Fibroblast of skin of right biceps (primary cell): ENCODE measurements at places on chromosomes 4 and X.

DNA sequence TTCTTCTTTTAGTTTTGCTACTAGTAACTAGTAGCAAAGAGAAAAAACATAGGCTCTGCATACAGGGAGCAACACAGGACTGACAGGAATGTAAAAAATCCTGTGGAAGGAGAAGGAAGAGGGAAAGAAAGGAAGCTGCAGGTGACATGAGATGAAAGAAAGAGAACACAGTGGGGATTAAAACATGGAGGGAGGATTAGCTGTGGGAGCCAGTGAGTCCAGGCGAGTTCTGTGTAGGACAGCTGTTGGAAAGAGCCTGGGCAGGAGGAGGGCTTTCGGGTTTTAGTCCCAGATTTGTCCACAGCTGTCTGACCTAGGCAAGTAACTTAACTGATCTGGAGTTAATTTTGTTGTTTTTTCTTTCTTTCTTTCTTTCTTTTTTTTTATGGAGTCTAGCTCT, 21.6 kb downstream of the CCNG2 start:
- DNase-seq: no peak

GRCh38 chr4:110411574-110412011, 64.4 kb upstream of the ENPEP start:
- DNase-seq: no peak

GRCh38 chr4:4425696-4426095, 38.8 kb downstream of the NSG1 start:
- DNase-seq: no peak

- DNase-seq: no peak
These were observed 614.8 kb upstream of the TECRL start for GRCh38 chr4:65023883-65024670.

GRCh38 chr4:47462799-47463234, 685 bp downstream of the COMMD8 start:
- no peak for DNase-seq

GRCh38 chr4:187294861-187295260, 571.2 kb upstream of the FAT1 start:
- DNase-seq: peak; percentile 87

GRCh38 chr4:123528501-123529277, 132.1 kb downstream of the SPRY1 start:
- DNase-seq: no peak

GRCh38 chrX:96407072-96407471, 277.6 kb upstream of the DIAPH2 start:
- peak; percentile 3 for DNase-seq

DNA sequence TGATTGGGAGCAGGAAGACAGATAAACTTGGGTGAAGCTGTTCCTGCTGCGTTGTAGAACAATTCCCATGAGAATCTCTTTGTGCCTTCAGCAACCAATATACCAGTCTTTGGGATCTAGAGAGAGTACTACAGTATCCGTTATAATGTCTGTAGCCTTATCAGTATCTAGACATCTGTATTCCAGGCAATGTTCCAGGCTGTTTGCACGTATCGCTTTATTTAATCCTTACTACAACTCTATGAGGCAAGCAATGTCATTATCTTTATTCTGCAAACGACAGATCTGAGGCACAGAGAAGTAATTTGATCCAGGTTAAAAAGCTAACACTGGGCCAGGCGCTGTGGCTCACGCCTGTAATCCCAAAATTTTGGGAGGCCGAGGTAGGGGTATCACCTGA, 251.6 kb downstream of the ARHGAP24 start:
- DNase-seq: no peak

DNA sequence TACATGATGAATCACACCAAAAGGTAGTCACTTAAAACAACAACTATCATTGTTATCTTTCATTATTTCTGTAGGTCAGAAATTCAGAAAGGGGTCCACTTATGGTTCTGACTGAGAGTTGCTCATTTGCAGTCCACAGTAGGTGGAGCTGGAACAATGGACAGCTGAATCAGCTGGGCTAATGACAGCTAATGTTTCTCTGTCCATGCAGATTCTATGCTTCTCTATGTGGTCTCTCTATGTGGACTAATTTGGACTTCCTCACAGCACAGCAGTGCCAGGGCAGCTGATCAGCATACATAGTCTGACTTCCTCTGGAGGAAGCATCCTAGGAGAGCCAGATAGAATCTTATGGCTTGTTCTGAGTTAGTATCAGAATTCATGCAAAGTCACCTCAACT, 131.7 kb upstream of the INTU start:
- peak; percentile 47 for DNase-seq

DNA sequence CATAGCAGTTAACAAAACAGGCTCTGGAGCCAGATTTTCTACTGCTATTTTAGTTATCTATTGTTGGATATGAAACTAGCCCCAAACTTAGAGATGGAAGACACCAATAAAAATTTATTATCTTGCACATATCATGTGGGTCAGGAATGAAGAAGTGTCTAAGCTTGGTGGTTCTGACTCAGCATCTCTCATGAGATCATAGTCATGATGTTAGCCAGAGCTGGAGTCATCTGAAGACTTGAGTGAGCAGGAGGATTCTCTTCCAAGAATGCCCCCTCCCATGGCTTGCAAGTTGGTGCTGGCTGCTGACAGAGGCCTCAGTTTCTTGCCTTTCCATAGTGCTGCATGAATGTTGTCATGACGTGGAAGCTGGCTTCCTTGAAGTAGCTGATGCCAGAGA, 68.2 kb upstream of the TAPT1 start:
- peak; percentile 61 for DNase-seq

GRCh38 chrX:148620023-148620422, 119.6 kb downstream of the AFF2 start:
- DNase-seq: peak; percentile 25

- no peak for DNase-seq
These were observed 698.7 kb downstream of the CCSER1 start for GRCh38 chr4:90825849-90826248.

DNA sequence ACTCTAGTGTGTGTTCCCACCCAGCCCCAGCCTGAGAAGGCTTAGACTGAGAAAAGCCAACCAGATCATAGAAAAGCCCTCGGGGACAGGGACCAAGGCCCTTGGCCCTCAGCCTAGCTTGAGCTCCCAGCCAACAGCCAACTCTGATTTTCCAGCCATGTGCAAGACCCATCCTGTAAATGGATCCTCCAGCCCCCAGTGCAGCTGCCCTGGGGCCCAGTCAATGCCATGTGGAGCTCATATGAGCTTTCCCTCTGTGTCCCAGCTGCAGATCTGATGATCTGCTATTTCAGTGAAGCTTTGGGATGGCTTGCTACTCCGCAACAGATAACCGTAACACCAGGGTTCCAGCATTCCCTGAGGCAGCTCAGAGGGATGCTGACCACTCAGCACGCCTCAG, 40.5 kb upstream of the CDKN2AIP start:
- no peak for DNase-seq

- peak; percentile 41 for DNase-seq
These were observed 88.1 kb upstream of the MAB21L2 start for GRCh38 chr4:150493851-150494250.

DNA sequence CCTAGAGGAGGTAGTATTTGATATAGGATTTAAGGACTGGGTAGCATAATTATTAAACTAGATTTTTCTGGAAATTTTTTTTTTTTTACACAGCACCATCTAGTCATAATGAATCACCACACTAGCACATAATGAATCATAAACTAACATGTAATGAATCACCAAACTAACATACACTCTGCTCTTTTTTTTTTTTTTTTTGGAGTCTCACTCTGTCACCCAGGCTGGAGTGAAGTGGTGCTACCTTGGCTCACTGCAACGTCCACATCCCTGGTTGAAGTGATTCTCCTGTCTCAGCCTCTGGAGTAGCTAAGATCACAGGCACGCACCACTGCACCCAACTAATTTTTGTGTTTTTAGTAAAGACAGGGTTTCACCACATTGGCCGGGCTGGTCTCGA, 92.5 kb downstream of the FAM13A start:
- DNase-seq: peak; percentile 32

DNA sequence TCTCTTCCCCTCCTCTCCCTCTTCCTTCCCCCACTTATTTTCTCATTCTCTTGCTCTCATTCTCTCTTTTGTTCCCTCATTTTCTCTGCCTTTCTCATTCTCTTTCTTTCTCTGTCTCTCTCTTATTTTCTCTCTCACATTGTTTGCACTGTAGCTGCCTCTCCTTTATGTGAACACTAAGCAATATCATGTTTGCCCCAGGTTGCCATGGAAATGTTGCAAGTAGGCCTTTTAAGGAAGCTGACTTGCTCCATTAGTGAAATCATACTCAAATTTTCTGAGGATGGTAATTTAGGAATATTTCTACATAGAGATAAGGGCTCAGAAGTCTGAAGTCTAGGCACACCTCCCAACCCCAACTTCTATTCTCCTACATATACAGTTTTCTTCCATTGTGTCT, 130.1 kb downstream of the EDA start:
- DNase-seq: no peak

DNA sequence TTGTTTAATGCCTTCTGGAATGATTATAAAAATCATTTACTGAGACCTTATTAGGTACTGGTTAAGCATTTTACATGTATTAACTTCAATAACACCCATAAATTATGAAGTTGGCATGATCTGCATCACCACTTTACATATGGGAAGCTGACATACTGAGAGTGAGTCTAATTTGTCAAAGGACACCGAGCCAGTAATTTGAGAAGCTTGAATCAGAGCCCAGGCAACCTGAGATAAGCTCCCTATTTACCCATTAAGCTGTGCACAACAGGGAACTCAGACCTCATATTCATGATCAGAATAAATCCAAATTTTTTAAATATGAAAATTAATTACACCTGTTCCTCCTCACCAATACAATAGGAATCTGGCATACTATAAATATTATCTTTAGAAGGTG, 247.9 kb upstream of the EPHA5 start:
- DNase-seq: no peak

DNA sequence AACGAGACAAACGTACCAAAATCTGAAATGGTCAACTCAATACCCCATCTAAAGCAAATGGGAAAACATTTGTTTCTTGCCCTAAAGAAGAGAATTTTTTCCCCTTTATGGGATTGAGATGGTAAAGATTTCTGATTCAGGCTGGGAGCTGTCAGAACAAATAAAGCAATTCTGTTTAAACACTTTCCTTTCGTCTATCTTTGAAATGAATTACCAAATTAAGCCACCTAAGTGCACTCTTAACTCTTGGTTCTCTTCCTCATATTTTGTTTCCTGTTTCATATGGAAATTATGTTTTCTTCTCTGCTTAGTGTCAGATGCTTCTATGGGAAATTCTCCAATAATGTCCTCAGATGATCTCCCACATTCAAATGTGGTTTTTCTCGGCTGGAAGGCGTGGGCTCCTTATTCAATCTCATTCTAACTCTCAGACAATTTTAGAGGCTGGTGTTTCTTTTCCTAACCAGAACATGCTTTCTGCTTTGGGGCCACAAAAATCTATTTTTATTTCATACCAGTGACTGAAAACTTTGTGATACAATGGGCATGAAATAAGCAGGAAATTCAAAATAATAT, 50.3 kb upstream of the HPF1 start:
- DNase-seq: no peak

GRCh38 chr4:173013232-173013930, 155.2 kb upstream of the GALNT7 start:
- DNase-seq: peak; percentile 36

GRCh38 chrX:132602701-132603100, 113.9 kb upstream of the MBNL3 start:
- no peak for DNase-seq

- peak; percentile 81 for DNase-seq
These were observed 53.1 kb upstream of the HGFAC start for GRCh38 chr4:3388471-3389232.

DNA sequence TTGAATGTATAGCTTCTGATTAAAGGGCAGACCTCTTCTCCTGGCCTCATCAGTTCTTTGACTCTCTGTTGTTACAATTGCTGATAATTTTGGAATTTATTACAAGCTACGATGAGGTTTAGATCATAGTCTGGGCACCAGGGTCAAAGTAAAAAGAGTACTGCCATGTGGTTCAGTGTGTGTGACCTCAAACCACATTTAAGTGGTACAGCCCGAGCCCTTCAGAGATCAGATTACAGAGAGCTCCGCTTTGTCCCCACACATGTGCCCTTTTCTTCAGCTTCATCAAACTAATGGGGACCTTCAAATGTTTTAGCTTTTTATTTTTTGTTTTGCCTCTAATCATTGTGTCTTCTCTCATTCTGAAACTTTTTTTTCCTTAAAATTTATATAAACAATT, 37.1 kb downstream of the SPANXN2 start:
- no peak for DNase-seq

- DNase-seq: peak; percentile 52
These were observed 132.2 kb downstream of the IDS start for GRCh38 chrX:149372866-149373265.

DNA sequence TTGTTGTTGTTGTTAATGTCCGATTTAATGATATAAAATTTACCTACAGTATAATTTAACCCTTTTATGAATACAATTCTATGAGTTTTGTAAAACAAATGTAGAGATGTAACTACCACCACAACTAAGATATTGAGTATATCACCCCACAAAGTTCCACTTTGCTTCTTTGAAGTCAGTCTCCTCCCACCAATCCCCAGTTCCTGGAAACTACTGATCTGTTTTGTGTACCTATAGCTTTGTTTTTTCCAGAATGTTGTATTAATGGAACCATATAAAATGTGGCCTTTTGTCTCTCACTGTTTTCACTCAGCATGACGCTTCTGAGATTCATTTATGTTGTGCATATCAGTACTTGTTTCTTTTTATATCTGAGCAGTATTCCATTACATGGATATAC, 52.3 kb upstream of the FAM9C start:
- no peak for DNase-seq

GRCh38 chr4:113788888-113789287, 27.4 kb upstream of the CAMK2D start:
- DNase-seq: no peak

- DNase-seq: no peak
These were observed 83.6 kb downstream of the REPS2 start for GRCh38 chrX:17030092-17030491.

DNA sequence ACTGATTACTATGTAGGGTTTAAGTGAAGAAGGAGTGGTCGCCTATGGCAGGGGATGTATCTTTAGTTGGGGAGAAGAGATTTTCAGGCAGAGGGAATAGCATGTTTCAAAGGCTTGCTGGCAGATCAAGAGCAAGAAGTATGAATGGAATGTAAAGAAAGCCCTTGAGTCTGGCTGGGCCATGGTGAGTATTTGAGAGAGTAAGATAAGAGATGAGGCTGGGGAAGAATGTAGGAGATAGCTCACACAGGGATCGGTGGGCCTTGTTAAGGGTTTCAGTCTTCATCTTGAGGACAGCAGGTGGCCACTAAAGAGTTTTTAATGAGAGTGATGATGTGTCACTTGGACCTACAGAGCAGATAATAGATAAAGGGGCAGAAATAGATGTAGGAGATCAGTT, 319.1 kb upstream of the RPS6KA3 start:
- peak; percentile 35 for DNase-seq

DNA sequence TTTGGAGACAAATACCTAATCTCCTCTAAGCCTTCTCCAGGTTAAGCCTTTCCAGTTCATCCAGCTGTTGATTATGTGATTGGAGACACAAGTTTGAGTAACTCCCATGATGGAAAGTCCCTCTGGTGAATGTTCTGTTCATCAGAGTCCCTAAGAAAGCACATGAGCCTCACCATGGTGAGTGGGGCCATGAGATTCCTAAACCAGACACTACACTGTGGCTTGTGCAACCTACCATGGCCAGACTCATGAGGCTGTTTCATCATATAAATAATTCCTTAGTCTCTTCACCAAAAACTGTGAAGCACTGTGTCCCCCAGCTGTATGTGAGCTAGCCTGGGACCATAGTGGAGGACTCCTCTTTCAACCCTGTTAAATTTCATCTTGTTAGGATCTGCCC, 14.4 kb downstream of the PKD2 start:
- no peak for DNase-seq

GRCh38 chr4:99612704-99613103, 38.1 kb downstream of the MTTP start:
- DNase-seq: no peak

GRCh38 chr4:16722416-16722815, 176.0 kb downstream of the LDB2 start:
- DNase-seq: no peak
